Glutamatergic neuron (in vitro differentiated cells): ENCODE measurements at places on chromosomes 4 and X.

DNA sequence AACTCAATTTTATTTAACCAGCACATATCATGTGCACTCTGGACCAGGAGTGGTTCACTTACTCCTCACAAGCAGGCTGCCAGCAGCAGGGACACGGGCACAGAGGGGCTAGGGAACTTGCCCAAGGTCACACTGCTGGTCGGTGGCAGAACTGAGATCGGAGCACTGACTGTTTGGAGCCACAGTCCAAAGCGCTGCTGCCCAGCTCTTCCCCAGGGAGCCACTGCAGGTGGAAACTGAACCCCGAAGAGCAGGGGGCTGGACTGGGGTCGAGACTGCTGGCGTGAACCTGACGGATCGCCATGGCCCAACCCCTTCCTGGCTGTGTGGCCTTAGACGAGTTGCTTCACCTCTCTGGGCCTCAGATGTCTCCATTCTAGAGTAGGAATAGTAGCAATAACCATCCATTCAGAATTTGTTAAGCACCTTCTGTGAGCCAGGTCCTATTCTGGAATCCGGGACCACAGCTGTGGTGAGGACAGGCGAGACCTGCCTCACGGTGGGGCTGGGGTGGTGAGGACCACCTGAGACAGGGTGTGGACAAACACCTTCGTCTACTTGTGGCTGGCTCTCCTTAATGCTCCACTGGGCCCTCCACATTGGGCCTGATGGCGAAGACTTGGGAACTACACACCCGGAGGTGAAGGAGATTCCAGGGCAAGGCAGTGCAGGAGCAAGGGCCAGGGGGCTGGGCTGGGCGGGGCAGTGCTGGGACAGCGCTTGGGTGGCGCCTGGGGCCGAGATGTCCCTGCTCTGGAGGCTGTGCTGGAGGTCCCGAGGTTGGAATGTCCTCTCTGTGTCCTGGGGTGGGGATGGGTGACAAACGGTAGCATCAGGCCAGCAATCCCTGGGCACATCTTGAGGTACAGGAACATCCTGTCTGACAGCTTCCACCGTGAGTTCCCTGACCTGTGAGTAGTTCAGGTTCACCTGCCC, 32.0 kb upstream of the KIAA0232 start:
- no peak for DNase-seq

DNA sequence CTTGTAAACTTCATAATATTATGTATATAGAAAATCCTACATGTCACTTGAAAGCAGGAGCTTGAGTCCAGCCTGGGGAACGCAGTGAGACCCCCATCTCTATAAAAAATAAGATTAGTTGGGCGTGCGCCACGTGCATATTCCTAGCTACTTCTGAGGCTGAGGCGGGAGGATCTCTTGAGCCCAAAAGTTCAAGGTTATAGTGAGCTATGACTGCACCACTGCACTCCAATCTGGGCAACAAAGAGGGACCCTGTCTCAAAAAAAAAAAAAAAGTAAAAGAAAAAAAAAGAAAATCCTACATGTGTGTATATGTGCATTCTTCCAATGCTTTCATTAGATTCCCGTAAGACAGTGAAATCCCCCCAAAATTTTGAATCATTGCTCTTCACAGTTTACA, 1.7 kb downstream of the SEC31A start:
- DNase-seq = no peak

GRCh38 chr4:145473203-145473602, 8.4 kb upstream of the SMAD1 start:
- no peak for DNase-seq

DNA sequence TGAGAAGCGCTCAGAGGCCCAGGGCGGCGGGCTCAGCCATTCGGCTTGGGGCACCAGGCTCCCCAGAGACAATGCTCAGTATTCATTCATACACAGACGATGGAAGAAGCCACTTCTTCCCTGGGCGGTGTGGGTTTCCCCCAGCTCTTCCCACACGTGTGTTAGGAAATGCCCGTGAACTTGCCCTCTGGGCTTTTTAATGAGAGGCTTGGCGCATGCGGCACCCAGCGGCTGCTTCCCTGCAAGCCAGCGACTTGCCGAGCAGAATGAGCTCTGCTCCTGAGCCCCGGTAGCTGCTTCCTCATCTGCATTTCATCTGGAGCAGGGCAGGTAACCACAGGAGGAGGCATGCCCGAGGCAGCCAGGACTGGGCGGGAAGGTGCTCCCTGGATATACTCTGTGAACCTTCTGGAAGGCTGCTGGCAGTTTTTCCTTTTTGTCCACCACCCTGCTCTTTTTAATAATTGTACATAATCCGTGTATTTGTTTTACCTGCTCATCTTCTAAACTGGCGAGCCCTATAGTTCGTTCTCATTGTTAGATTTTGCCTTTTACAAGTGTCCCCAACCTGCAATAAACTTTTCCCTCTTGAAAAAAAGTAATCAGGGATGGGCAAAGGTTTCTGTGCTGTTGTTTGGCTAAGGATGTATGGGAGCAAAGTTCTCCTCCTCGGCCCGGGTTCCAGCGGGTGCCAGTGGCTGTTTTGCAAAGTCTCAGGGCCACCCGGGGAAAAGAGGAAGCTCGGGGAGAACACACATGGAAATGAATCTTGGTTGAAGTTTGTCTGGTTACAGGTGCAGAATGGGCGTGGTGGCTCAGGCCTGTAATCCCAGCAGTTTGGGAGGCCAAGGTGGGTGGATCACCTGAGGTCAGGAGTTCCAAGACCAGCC, 178.8 kb downstream of the DCLK2 start:
- DNase-seq = no peak

DNA sequence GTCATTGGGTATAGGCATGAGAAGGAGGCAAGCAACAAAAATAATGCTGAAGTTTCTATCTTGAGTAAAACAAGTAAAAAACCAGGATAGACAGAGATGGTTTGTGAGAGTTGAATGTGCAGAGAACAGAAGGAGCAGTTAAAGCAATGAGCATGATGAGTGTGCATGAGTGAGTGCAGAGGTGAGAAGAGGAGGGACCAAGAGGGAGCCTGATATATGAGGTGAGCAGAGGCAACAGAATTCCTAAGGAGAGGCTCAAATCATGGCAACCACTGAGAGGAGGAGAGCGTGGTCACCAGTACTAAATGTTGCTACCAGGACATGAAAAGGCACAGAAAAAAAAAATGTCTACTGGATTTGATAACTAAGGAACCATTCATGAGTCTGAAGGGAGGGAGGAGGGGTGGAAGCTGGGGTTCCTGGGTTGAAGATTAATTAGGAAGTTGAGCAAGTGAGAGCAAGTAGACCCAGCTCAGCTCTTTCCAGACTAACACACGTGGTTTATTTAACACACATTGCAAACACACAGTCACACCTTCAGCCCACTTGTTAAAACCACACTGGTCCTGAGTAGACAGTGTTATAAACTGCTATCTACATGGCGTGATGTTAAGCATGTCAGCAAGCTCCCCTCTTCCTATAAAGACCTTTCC, 69.0 kb upstream of the IQCM start:
- DNase-seq = no peak

DNA sequence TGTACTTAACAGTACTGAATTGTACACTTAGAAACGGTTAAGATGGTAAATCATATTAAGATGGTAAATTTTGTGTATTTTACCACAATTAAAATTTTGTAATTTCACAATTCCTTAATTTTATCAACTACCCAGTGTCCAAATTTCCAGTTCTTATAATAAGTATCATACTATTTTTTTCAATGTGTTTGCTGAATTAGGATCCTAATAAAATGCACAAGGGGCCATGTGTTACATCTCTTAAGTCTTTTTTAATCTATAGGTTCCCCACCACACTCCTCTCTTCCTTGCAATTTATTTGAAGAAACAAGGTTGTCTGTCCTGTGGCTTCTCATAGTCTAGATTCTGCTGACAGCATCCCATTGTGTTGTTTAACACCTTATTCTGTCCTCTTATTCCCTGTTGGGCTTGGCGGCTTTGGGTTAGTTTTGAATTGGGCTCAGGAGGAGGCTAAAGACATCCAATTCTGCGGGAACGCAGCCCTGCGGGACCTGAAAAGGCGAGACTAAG, 533 bp upstream of the SYAP1 start:
- DNase-seq = no peak

GRCh38 chr4:66266035-66266434, 595.7 kb upstream of the EPHA5 start:
- peak; percentile 13 for DNase-seq

DNA sequence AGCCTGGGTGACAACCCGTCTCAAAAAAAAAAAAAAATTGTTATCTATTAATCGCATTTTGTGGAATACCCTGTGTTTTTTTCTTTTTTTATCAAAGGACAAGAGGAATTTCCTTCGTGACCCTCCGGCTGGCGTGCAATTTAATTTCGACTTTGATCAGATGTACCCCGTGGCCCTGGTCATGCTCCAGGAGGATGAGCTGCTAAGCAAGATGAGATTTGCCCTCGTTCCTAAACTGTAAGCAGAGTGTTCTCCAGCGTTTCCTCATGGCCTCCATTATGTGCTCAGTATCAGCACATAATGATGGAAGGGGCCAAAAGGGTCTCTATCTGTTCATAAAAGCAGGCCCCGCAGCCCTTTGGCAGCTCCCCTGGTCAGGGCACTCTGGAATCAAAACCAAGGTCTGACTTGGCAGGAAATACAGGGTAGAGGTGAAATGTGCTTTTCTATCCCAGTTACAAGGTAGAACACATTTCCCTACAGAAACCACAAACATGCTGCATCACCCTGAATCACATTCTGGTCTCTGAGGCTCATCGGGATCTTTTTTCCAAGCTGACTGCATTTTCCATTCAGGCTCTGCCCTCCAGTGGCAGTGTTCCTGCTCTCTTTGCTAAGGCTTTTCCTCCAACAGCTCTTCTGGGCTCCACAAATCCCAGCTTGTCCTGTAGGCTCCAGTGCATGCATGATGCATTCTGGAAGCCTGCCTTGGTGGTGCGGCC, 24.4 kb downstream of the SYAP1 start:
- no peak for DNase-seq

DNA sequence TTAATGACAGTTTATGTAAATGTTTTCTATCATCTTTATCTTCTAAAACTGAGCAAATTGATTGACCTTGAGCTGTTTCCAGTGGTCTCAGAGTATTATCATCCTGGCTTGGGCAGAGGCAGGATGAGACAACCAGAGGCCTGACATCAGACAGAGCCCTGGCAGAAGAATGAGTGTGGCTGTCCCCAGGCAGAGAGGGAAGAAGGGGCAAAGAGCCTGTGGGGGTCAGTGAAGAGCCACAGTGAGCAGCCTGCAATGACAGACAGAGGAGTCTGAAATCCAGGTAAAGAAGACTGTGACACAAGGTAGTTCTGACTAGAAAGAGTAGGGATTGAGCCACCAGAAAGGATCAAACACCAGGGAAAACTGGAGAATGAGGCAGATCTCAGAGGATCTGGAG, 182.4 kb upstream of the ARSJ start:
- no peak for DNase-seq

DNA sequence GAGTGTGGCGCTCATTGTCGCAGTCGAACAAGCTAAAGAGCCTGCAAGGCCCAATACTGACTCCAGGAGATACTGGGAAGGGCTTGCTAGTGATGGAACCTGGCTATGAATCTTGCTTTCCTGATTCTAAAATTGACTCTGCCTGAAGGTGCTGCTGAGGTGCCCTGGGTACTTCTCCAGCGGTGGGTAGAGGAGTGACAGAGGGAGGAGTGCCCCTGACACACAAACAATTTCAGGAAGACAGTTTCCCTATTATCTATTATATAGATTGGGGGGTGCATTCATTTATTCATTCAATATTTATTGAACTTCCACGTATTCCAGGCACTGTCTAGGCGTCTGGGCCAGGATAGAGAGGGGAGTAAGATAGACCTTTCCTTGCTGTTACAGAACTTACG, 339.2 kb upstream of the GATB start:
- DNase-seq = no peak

- no peak for DNase-seq
Measured at GRCh38 chr4:187362937-187363857, 632.4 kb upstream of the ZFP42 start.

DNA sequence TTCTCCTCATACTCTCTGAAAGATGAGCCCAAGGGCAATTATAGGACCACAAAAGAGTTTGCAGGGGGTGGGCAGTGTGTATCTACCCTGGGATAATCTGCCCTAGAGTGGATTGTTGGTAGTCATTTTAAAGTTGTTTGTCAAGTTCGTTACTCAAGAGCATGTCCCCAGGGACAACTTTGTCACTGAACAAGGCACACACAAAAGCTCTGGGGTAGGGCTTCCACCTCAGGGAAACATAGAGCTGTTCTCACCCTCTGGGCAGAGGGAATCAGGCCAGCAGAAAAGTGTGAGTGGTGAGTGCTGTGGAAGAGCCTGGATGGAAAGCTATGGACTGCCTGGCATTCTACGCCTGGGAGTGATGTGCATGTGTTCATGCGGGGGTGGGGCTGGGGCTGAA, 23.3 kb upstream of the LEF1 start:
- DNase-seq = no peak

- peak; percentile 19 for DNase-seq
Measured at GRCh38 chr4:71941001-71941400, 90.8 kb upstream of the NPFFR2 start.

DNA sequence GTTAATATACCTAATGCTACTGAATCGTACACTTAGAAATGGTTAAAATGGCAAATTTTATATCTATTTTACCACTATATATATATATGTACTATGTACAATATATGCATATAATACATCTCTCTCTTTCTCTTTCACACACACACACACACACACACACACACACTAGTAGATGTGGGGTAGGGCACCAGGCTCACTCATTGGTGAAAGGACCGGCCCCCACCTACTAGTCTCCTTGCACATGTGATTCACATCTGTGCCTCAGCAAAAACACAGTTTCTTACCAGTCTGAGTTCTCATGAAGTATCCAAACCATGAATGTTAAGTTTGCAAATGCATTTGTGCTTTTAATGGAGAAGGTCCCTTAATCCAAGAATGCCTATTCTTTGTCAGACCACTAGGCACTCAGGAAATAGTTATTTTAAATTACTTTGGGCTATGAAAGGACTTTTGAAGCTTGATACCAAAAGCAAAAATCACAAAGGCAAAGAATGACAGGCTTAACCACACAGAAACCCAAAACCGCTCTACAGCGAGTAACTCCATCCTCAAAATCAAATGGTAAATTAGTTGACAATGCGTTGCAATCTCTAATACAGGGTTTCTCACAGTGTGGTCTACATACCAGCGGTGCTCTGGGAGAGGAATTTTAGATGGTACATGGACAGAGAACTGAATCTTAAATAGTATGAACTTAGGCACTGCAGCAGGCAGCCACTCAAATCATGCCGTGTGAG, 5.8 kb downstream of the TSC22D3 start:
- DNase-seq = no peak

- no peak for DNase-seq
Measured at GRCh38 chr4:153028535-153028934, 92.4 kb downstream of the FHDC1 start.
